ENCODE measurements at places on chromosomes 5 and 9. TPM values are rescaled to one million over a fixed set of nuclear protein-coding genes. Genes with fewer than 3 reads are reported as not detected.
A peak's percentile ranks its signal among the peaks of the same experiment; 100 is the strongest.

DNA sequence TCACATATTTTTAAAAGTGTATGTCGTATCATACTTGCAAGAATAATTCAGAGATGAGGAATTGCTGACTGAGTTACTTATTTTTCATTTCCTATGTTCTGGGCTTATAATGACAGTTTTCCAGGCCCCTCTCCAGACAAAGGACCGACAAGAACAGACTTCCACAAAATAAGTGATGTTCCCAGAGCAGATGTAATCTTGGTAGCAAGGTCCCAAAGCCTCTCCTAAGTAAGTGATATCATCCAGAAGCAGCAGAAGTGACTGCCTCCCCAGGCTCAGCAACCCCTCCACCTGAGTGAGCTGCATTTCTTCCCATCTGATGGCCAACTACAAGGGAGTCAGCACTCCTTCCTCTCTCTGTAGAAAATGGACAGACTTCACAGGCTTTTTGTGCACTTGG lies 57.1 kb downstream of the SEMA6A start:
- no peak overlapping the region for H3K27ac ChIP-seq
- DNase-seq = no peak
- no peaks in the 10 kb centered on the region for H3K36me3 ChIP-seq
- H3K27me3 ChIP-seq = no peaks in the 10 kb centered on the region
- no peak overlapping the region for H3K4me3 ChIP-seq
- peaks cover 3% of the 10 kb centered on the region for H3K4me1 ChIP-seq

DNA sequence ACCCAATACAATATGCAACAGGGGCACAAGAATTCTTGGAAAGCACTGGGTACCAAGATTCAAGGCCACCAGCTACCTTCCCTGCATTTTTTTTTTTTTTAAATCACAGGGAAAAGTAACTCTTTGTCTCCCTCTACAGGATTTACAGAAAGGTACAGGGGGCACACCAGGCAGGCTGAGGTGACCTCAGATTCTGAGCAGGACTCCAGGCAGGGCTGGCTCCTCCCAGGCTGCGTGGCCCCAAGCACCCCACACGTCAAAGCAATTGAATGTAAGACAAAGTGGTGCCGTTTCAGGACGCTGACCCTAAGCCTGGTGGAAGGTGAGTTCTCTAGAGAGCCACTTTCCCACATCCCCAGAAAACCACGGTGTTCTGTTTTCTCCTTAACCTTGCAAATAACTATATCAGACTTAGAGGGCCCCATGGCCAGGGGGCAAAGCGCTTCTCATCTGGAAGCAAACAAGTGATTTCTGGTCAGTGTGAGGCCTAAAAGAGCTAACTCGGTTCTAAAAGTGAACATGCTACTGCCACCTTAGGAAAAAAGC lies 222.6 kb downstream of the ROR2 start:
- H3K4me3 ChIP-seq = no peak overlapping the region
- no peaks in the 10 kb centered on the region for H3K4me1 ChIP-seq
- H3K27ac ChIP-seq = no peak overlapping the region
- DNase-seq = no peak
- H3K36me3 ChIP-seq = no peaks in the 10 kb centered on the region

GRCh38 chr5:177502886-177503285 lies 5.5 kb upstream of the PDLIM7 start:
- H3K36me3 ChIP-seq = peaks cover 8% of the 10 kb centered on the region
- no peak overlapping the region for H3K4me3 ChIP-seq
- no peaks in the 10 kb centered on the region for H3K27me3 ChIP-seq
- H3K4me1 ChIP-seq = no peaks in the 10 kb centered on the region
- H3K27ac ChIP-seq = no peak overlapping the region

- DNase-seq = no peak
- H3K36me3 ChIP-seq = no peaks in the 10 kb centered on the region
- H3K27ac ChIP-seq = no peak overlapping the region
- H3K4me1 ChIP-seq = no peaks in the 10 kb centered on the region
These were observed 361.8 kb downstream of the ARL15 start for GRCh38 chr5:53948598-53948997.

- no peaks in the 10 kb centered on the region for H3K36me3 ChIP-seq
- H3K4me3 ChIP-seq = no peak overlapping the region
- no peak overlapping the region for H3K27ac ChIP-seq
- H3K4me1 ChIP-seq = no peaks in the 10 kb centered on the region
- no peak for DNase-seq
These were observed 138.9 kb downstream of the SPATA31D1 start for GRCh38 chr9:82127465-82127864.

- no peaks in the 10 kb centered on the region for H3K4me1 ChIP-seq
- no peak for DNase-seq
- H3K27ac ChIP-seq = no peak overlapping the region
- H3K36me3 ChIP-seq = no peaks in the 10 kb centered on the region
These were observed 6.1 kb downstream of the IL13 start for GRCh38 chr5:132663771-132664695.

DNA sequence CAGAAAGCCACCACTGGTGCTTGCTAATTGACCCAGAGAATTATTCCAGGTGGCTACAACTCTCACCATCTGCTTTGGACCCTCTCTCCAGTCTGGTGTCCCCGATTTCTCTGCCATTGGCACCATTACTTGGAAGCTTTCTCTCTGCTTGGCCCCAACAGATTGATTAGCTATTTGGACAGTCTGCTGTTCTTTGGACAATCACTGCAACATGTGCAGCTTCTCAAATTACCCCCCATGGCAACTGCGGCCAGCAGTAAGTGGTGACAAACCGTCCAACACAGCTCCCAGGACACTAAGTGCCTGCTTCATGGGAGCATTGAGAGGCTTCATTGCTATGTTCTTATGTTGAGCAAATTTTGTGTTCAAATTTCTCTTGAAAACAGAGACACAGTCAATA lies 309.8 kb downstream of the TAF11L14 start:
- H3K27me3 ChIP-seq = no peaks in the 10 kb centered on the region
- H3K4me1 ChIP-seq = no peaks in the 10 kb centered on the region
- DNase-seq = no peak
- H3K4me3 ChIP-seq = no peak overlapping the region

- peaks cover 62% of the 10 kb centered on the region for H3K27me3 ChIP-seq
- H3K4me3 ChIP-seq = no peak overlapping the region
- peaks cover 10% of the 10 kb centered on the region for H3K4me1 ChIP-seq
- H3K36me3 ChIP-seq = no peaks in the 10 kb centered on the region
- DNase-seq = no peak
- no peak overlapping the region for H3K27ac ChIP-seq
These were observed 1.7 kb downstream of the RXFP3 start for GRCh38 chr5:33937707-33938506.

GRCh38 chr9:100229561-100229960 lies 123.2 kb downstream of the TEX10 start:
- H3K27ac ChIP-seq = no peak overlapping the region
- no peak for DNase-seq
- H3K36me3 ChIP-seq = peaks cover 45% of the 10 kb centered on the region
- no peak overlapping the region for H3K4me3 ChIP-seq
- no peaks in the 10 kb centered on the region for H3K4me1 ChIP-seq

DNA sequence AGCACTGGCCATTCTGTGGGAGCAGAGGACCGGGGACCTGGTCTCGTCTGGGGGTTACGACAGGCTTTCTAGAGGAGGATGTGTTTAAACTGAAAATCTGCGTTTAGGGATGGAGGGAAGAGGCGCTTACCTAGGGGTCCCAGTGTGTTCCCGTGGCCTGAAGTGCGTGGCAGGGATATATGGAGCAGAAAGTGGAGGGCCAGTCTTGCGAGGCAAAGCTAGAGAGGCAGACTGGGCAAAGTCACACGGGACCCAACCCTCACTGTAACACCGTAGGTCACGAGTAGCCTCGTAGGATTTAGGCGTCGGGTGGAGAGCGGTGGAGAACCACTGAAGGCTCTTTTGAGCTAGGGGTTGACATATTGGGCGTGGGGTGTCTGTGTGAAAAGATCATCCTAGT lies 32.8 kb upstream of the POMT1 start:
- DNase-seq = peak; percentile 22
- no peaks in the 10 kb centered on the region for H3K4me1 ChIP-seq
- H3K4me3 ChIP-seq = no peak overlapping the region
- H3K27me3 ChIP-seq = no peaks in the 10 kb centered on the region
- peaks cover 8% of the 10 kb centered on the region for H3K36me3 ChIP-seq

DNA sequence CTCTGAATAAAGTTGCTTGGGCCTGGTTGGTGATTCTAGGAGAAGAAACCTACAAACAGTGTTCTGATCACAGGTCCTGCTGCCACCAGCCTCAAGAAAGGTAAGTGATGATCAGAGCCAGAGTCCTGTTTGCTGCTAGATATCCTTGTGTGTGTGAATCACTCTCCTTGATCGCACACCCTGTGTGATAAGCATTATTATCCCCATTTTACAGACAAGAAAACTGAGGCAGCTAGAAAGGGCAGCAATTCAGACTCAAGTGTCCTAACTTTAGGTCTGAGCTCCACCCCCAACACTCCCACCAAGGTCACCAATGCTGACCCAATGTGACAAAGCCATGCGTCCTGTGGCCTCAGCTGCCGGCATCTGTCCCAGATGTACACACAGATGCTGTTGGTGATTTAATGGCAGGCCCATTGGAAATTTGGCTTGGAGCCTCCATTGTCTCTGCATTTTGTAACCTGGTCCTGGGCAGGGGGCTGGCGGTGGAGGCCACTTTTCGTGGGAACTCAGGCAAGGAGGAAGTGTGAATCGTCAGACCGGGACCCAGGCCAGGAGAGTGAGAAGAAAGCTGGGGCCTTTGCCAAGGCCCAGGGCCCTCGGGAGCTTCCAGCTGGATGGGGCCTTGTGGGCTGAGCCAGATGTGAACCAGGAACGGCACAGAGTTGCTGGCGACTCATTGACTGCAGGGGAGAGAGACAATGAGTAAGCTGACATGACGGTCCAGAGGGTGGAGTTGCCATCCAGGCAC lies 29.8 kb upstream of the GGTA1 start:
- peak; percentile 95 for DNase-seq
- no peaks in the 10 kb centered on the region for H3K36me3 ChIP-seq
- H3K4me3 ChIP-seq = no peak overlapping the region

GRCh38 chr9:88092797-88093331 lies 45.4 kb downstream of the SPATA31C2 start:
- no peaks in the 10 kb centered on the region for H3K4me1 ChIP-seq
- H3K27me3 ChIP-seq = no peaks in the 10 kb centered on the region
- no peak overlapping the region for H3K27ac ChIP-seq
- no peak for DNase-seq
- H3K36me3 ChIP-seq = no peaks in the 10 kb centered on the region

GRCh38 chr5:2010940-2011339 lies 128.2 kb upstream of the IRX4 start:
- no peak overlapping the region for H3K27ac ChIP-seq
- peaks cover 2% of the 10 kb centered on the region for H3K27me3 ChIP-seq
- H3K36me3 ChIP-seq = no peaks in the 10 kb centered on the region
- H3K4me1 ChIP-seq = no peaks in the 10 kb centered on the region

The KLHL9 gene
- 10.2 TPM for total RNA-seq

The KIF27 gene
- 2.6 TPM for total RNA-seq
